Activated CD8-positive, alpha-beta memory T cell treated with anti-CD3 and anti-CD28 coated beads for 1 hour (primary cell): ENCODE measurements at places on chromosomes 4 and X.

DNA sequence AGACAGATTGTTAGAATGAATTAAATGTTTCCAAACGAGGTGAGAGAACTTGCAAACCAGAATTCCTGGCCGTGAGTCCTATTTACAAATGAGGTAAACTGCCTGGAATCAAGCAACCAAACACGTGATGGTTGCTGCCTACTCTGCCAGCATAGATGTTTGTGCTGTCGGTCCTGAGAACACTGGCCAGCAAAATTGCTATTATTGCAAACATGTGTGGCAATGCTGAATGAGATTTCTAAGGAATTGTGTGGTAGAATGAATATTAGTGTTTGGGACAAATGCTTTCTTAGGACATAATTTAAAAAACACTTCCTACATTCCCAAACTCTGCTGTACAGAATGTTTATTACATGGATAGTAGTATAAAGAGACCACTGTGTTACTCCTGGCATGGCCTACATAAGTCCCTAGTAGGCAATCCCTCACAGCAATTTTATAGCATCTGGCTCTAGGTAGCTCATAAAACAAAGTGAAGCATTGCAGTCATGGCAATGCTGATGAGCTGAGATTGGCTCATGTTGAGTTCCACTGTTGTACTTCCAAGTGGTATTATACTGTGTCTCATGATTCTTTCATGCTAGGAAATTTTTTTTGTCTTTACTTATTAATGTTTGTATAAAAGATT, 605.2 kb upstream of the EPHA5 start:
- DNase-seq: no peak

DNA sequence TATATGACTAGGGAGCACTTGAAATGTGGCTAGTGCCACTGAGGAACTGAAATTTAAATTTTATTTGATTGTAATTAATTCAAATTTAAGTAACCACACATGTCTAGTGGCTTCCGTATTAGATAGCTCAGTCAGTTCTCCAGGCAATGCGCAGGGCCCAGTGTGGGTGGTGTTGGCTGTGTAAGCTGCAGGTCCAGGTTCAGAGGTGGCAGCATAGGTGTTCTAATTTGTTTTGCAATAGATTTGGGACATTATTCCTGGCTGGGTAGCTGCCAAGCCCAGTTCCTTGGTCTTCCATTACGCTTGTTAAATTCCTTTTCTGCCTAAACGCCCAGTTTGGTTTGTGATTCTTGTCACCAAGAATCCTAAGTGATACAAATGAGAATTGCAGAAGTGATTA, 79.5 kb downstream of the FAM184B start:
- no peak for DNase-seq

- DNase-seq: no peak
These were observed 168.1 kb upstream of the SLC7A11 start for GRCh38 chr4:138410266-138410665.

DNA sequence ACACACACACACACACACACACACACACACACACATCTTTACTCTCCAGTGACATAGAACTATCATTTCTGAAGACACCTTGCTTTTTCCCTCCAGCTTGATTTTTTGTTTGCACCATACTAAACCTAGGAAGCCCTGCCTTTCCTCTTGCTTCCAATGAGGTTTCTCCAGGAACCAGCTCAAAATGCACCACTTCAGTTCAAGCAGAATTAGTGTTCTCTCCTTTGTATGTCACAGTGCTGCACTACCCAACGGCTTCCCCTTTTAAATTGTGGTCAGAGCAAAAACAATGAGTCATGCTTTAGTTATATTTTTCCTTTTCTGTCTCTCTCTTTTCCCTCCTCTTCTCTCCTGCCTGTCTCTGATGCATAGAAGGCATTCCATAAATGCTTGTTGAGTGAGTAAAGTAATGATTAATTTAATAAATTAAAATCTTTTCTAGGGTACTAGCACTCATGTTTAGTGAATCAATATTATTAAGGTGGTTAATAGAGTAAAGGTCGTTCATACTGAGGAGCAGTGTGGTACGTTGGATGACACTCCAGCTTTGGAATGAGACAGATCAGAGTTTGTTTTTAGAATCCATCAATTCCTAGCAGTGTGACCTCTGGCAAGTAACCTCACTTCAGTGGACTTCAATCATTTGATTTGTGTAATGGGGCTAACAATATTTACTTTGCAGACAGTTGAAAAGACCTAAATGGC, 5.9 kb downstream of the RTL3 start:
- no peak for DNase-seq

- DNase-seq: no peak
These were observed 1002.3 kb downstream of the FAM133A start for GRCh38 chrX:94676285-94676684.

DNA sequence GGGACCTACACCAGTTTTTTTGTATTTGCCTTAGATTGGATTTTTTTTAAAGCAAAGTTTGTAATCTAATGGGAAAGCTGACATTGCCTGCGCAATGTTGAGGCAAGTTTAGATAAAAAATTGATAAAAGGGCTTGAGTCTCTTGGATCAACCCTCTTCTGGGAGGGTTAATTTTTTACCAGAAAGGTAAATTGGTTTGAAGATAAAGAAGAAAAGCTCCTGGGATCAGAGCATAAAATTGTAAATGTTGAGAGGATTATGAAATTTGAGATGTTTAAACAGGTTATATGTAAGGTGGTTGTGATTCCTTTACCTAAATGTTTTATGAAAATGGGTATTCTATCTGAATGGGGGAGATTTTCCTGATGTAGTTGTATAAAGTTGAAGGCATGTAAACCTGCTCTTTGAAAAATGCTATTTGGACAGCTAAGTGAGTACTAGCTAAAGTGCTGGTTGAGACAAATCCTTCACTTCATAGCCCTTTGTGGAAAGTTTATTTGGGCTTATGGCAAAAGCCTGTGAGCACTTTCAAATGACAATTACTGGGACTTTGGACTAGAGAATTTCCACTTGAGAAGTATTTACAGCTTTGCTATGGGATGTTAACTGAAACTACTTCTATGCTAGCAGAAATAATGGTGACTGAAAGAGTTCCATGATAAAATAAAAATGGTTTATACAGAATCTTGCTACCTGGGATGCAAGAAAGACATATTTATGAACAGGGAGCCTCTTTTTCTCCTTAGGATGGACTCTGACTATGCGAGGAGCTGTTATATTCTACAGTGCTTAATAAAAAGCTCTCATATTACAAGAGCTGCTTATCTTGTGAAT, 56.2 kb downstream of the UGT2B10 start:
- DNase-seq: no peak

GRCh38 chr4:105306158-105306781, 159.6 kb downstream of the TET2 start:
- no peak for DNase-seq

- DNase-seq: no peak
These were observed 4.7 kb upstream of the AMMECR1 start for GRCh38 chrX:110322603-110323002.

DNA sequence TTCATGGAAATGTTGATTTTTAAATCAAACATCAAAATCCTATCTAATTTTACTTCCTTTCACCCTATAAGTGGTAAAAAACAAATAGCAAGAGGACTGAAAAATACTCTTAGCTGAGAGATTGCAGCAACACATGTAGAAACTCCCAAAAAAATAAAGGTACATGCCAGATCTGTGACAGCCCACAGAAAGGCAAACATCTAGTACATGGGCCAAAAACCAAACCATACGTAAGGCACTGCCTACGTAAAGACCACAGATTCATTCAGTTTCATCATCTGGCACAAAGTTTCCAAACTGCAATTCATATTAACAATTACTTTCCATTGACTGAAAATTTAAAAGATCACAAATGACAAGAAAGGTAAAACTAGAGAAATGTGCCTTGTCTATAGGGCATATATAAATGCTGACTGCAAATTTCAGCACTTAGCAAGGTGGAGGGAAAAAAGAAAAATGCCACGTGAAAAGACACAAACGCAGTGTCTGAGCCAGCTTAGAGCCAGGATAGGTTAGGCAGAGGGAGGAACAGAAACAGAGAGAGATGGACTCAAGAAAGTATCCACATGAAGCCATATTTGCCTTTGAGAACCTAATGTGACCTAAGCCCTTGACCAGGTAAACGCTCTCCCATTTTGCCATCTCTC, 88.1 kb downstream of the TSPAN5 start:
- DNase-seq: no peak

GRCh38 chr4:76957004-76957738, 7.6 kb downstream of the SEPTIN11 start:
- no peak for DNase-seq

DNA sequence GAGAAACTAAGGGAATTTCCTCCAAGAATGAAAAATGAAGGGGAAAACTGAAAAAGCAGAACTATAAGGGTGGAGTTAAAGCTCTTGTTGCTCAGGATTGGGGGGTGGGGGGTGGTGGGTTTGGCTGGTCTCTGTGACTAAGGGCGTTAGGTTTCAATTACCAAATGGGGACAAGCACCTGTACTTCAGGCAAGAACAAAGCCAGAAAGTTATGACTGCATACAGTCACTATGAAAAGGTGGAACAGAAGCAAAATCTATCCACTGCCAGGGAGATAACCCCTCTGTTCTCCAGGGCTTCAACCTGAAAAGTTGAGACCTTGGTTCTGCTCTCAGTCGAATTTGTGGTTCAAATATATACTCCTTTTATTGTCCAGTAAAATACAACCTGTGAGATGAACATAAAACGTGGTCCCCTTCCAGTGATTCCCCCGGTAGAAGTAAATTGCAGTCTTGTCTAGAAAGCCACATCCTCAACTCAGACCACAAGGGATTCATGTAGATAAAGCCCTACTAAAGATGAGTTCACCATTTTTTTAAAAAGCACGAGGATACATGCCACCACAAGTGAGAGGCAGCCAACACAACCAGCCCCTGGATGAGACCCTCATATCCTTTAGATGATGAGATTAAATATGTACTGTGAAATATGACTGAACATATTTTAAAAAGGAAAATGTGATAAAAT, 257.1 kb upstream of the RPS6KA3 start:
- no peak for DNase-seq

- no peak for DNase-seq
These were observed 9.1 kb downstream of the ARHGAP36 start for GRCh38 chrX:131067216-131067615.

- DNase-seq: no peak
These were observed 192.7 kb upstream of the LEF1 start for GRCh38 chr4:108361446-108361820.

- no peak for DNase-seq
These were observed 6.2 kb downstream of the NCAPG start for GRCh38 chr4:17817027-17817426.

GRCh38 chr4:5052204-5052702, 973 bp downstream of the STK32B start:
- DNase-seq: no peak

GRCh38 chr4:163201358-163201757, 34.7 kb upstream of the NAF1 start:
- no peak for DNase-seq

- no peak for DNase-seq
These were observed 4.1 kb upstream of the FAM200B start for GRCh38 chr4:15677507-15677988.

DNA sequence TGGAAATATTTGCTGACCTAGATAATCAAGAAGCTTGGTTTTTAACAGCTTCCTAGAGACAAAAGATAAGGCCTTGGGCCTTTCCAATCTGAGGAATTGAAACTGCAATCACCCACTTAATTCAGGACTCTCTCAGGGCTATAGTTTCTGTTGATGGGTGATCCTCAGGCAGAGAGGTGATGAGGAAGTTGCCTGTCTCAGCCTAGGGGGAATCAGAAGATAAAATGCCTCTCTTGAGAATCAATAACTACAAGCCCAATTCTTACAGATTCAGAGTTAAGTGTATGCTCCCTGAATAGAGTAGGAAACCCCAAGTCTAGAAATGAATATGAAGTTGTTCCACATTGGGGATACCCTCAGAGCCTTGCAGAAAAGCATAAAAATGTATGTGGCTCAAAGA, 45.5 kb downstream of the NFKB1 start:
- DNase-seq: no peak

DNA sequence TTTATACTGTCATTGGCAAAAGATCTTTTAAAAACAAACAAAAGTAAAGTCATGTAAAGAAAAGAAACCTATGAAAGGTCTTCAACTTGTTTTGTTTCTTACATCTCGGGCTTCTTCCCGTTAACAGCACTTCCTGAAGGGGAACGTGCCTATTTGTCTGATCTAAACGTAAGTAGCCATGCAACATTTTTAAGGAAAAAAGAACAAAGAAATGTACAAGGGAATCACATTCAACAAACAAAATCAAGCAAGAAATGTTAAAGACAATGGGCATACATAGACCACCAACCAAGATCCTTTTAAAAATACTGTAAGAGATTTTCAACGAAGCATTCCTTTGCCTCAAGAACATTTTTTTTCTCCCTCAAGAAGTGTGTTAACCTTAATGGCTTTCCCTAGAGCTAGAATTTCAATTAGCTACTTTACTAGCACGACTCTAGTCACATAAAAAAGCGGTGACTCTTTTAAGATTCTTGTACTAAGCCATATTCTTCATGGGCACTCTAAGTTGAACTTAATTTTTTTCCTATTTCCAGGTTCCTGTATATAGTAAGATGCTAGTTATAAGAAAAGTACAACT, 112.0 kb upstream of the TTC29 start:
- DNase-seq: no peak

- DNase-seq: no peak
These were observed at the start of gene TMPRSS11E for GRCh38 chr4:68447201-68447600. Gene TMPRSS11E, plus strand, starts transcription at chr4:68447463. Its CDS starts 50 bp downstream, at chr4:68447513.

DNA sequence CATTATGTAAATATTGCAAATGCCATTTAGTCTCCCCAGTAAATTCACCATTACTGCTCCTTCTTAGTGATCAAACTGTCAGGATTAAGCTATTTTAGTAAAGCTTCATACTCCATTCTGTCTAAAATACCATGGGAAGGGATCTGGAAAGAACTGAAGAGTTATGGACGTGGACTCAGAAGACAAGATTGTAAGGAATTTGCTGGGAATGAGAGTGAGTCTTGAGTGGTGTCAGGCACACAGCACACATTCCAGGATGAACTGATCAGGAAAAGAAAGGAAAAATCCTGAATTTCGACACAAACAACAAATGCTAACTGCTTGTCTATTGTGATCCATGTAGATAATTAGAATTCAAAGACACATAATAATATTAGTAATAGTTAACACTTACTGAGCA, 311.0 kb downstream of the CENPC start:
- DNase-seq: no peak

GRCh38 chr4:76592460-76592859, 157.4 kb downstream of the SHROOM3 start:
- no peak for DNase-seq

GRCh38 chr4:152935143-152935542, 980 bp upstream of the FHDC1 start:
- no peak for DNase-seq

DNA sequence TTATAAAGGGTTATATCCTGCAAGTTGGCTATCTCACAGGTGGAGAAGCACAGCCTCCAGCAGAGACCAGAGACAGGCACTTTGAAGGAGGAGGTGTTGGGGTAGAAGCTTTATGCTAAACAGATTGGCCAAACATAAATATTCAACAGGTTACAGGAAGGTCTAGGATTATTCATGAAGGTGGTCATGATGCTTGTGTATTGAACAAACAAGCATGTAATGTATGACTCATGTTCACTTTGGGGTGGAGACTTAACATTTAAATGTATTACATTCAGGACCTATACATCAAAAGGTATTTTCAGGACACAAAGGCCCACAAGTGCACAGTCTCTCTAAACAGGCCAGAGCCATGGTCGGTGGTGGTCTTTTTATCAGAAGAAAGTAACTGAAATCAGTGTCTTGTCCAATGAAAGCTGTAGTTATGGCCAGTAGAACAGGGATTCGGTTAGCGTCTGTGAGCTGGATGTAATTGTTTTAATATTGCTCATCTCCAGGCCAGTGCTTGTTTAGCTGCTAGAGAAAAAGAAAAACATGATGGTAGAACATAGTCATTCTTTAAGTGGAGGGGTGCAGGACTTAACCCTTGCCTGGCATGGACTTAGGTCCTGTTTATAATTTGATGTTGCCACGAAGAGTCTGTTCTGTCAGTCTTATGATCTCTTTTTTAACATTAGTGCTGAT, 555.2 kb upstream of the PCDH10 start:
- no peak for DNase-seq
